Frontal cortex (tissue), 4 donors: ENCODE measurements at places on chromosomes 4 and X. TPM values are rescaled to one million over a fixed set of nuclear protein-coding genes. Genes with fewer than 3 reads are reported as not detected.

DNA sequence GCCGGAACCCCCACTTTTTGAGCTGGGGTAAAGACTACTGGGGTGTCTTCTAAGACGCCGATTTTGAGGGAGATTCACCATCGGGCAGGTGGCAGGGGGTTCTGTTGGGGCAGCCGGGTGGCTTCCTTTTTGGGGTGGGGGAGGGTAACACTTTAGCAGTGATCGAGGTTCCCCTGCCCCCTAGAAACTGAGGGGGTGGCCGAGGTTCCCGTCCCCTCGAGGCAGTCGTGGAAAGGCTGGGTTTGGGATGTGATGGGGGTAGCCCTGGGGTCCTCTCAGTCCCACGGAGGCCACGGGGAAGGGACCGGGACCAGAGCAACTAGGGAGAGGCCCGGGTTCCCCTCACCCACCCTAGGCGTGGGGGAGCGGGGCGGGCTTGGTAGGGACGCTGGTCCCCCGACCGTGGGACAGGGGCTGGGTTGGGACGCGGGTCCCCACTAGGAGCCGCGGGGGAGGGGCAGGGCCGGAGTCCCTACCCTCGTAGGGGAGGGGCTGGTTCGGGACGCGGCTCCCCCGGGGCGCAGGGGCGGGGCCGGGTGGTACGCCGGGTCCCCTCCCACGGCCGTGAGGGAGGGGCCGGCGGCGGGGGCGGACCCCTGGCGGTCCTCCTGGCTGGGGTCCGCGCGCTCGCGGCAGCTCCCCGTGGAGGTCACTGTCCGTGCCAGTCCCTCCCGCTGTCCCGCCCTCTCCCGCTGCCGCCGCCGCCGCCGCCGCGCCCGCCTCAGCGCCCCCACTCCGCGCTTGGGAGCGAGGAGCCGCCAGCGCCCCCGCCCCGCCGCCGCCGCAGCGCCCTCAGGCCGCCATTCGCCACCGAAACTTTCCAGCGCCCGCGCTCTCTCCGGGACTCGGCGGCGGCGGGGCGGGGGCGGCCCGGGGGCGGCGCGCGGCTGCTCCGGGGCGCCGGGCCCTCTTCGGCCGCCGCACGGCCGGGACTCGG is at the start of gene TBL1X:
Gene TBL1X (plus strand): TSS at position 624 of the 937 bp plus-strand sequence. CDS start 188,529 bp downstream, outside the sequence.
- DNase-seq: peak; percentile 44

The PPP1R2C gene
- total RNA-seq: not detected

- DNase-seq: no peak
These were observed 24.6 kb upstream of the PDLIM3 start for GRCh38 chr4:185559915-185560281.

- DNase-seq: no peak
These were observed 627.9 kb downstream of the IQCM start for GRCh38 chr4:149187726-149188125.

The PIR gene
- total RNA-seq: 2.0 TPM

The BRCC3 gene
- total RNA-seq: 18.3 TPM

The PAGE4 gene
- not detected for total RNA-seq

DNA sequence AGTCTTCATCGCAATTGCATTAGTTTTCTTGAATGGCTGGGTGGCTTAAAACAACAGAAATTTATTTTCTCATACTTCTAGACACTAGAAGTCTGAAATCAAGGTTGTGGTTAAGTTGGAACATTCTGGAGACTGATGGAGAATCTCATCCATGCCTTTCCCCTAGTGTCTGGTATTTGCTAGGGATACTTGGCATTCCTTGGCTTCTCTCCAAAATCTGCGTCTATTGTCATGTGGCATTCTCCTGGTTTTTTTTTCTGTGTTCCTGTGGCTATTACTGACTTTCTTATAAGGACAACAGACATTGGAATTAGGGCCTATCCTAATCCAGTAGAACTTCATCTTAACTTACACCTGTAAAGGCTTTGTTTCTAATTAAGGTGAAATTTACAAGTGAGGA is 272.8 kb upstream of the EPHA5 start:
- DNase-seq: no peak

The ATOH1 gene
- not detected for total RNA-seq

The CDKL2 gene
- 60.7 TPM for total RNA-seq

DNA sequence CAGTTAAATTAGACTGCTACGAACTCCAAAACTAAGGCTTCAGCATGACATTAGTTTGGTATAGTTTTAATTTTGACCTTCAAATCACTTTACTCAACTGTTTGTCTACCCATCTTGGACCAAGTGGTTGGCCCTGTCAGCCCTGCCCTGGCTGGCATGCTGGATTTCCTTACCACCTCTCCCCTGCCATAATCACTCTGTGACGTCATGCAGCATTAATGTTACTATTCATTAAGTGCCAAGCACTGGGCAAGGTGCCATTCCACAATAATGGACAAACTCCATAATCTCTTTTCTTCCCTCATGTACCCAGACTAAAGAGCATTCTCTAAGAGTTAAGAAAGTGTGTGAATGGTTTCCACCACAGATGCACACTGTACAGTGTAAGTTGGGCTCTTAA is 277.0 kb upstream of the INTU start:
- no peak for DNase-seq
